Motor neuron (in vitro differentiated cells): ENCODE measurements at places on chromosomes 12 and 14. TPM values are rescaled to one million over a fixed set of nuclear protein-coding genes. Genes with fewer than 3 reads are reported as not detected.

DNA sequence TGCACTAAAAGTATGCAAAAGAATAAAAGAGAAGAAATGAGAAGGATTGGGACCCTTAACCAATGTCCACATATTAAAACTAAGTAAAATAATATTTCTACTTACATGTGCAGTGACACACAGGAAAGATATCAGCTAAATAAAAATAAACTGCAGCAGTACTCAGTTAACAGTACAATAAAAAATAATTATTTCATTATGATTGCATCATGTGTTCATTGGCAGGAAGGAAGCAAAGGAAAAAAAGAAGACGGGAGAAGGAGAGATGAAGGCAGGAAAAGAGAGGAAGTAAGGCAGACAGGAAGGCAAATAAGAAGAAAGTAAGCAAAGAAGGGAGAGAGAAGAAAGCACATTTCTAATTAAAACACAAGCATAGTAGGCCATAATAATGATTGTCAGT is 33.0 kb downstream of the RASSF9 start:
- ATAC-seq, result no peak

DNA sequence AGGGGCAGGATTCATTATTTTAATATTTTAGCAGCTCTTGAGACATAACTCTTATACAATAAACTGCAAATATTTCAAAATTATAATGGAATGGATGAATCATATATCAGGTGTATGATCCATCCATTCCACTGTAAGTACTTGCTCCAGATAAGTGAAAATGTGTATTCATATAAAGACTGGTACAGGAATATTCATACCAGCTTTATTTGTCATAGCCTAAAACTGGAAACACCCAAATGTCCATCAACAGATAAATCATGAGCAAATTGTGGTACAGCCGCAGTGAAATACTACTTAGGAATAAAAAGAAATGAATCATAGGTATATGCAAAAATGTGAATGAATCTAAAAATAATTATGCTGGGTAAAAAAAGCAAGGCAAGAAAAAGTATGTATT is 263.6 kb upstream of the SYT10 start:
- ATAC-seq, result no peak

GRCh38 chr12:116381240-116381743 is 103.8 kb upstream of the MED13L start:
- no peak for ATAC-seq

IFNG-AS1 gene
- 0.25 TPM in 1 of 2 replicates, not detected in the other for total RNA-seq

PTGER2 gene
- total RNA-seq, result 0.38 and 0.39 TPM in 2 replicates

DNA sequence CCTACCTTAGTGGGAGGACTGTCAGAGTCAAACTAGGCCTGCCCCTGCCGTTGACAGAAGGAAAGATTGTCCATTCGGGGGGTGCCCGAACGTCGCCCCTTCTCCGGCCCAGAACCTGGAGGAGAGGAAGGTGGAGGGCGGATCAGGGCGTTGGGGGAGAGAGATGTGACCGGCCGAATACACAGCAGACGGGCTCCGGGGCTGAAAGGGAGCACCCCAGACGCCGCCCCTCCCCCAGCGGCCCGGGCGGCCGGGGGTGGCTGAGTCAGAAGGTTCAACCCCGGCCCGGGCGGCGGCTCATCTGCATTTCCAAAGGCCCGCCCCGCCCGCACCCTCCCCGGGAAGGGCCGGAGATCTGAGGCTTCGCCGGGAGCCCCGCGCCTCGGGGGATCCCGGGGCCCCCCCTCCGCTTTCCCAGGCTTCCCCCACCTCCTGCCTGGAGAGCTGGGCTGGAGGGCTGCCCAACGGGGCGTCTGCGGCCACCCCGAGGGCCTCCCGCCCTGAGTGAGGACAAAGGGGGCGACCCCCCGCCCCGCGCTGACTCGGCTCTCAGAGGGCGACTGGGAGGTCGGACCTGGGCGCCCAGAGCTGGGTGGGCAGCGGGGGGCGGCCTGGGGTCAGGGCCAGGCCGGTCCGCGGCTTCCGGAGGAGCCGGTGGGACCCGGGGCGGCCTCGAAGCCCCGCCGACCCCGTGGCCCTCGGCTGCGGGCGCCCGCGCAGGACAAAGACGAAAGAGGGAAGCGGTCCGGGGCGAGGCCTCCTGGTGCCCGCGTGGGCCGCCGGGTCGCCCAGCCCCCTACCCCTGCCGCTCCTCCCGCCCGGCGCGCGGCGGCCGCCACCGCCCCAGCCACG is 3.7 kb upstream of the SETD1B start:
- peak; percentile 35 for ATAC-seq

TOMM20L gene
- not detected in 2 replicates for total RNA-seq

GRCh38 chr12:110503432-110503831 is 1.3 kb downstream of the RAD9B start:
- no peak for ATAC-seq

DNA sequence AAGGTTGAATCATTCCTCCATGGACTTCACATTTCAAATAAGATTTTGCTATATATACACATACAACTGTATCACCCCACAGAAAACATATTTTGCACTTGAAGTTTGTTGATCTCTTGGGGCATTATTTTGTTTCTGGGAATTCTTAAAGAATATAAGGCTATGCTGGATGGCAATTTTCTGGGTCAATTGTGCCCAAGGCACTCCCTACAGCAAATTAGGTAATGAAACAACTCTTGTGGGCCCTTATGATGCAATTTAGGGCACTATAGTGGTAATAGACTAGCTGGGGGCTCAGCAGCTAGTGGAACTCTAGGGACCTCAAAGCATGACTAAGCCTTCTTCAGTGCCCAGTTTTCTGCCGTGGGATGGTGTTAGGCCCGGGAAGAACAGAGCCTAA is 444.4 kb downstream of the NRXN3 start:
- no peak for ATAC-seq

- no peak for ATAC-seq
Observed at GRCh38 chr14:97946240-97946639, 1149.1 kb downstream of the VRK1 start.

GRCh38 chr14:64915797-64916196 is 1.5 kb downstream of the CHURC1 start:
- ATAC-seq, result no peak

DNA sequence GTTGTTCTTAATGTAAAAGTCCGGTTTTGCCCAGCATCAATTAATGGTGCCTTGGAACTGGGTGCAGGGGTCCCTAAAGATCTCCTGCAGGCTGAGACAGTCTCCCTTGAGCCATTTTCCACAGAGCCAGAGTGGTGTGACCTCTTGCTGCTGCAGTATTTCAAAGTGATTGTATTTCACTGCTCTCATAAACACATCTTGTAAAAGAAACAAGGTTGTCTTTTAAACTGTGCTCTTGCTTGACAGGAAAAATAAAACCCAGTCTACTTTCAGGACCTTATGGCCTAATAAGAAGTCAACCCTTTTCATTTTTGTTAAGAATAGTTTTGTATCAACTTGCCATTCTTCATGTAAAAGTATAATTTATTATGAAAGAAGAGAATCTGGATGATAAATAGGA is 44.7 kb downstream of the TMEM117 start:
- no peak for ATAC-seq

SIX6 gene
- 0.13 and 0.58 TPM in 2 replicates for total RNA-seq

- peak; percentile 95 for ATAC-seq
Observed at GRCh38 chr12:14384783-14385638, 19.5 kb downstream of the ATF7IP start.

GRCh38 chr14:74698465-74698864 is 14.4 kb downstream of the AREL1 start:
- ATAC-seq, result no peak

DNA sequence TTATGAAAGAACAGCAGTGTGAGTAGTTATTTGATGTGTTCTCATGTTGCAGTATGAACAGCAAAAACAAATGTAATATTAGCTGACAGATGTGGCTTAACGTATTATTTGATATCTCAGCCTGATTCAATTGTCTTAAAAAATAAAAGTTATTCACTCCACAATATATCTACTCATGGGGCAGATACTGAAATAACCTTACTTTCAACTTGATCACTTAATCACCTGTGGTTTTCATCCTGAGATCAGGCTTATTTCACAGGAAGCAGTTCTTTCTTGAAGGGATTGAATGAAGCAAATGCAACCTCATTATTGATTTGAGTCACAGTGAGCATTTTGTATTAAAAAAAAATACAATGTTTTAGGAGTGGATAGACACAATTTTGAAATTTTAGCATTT is 90.3 kb downstream of the AKAP6 start:
- ATAC-seq, result no peak
